ENCODE measurements at places on chromosomes 2 and 18. TPM values are rescaled to one million over a fixed set of nuclear protein-coding genes. Genes with fewer than 3 reads are reported as not detected.
A peak's percentile ranks its signal among the peaks of the same experiment; 100 is the strongest.

DNA sequence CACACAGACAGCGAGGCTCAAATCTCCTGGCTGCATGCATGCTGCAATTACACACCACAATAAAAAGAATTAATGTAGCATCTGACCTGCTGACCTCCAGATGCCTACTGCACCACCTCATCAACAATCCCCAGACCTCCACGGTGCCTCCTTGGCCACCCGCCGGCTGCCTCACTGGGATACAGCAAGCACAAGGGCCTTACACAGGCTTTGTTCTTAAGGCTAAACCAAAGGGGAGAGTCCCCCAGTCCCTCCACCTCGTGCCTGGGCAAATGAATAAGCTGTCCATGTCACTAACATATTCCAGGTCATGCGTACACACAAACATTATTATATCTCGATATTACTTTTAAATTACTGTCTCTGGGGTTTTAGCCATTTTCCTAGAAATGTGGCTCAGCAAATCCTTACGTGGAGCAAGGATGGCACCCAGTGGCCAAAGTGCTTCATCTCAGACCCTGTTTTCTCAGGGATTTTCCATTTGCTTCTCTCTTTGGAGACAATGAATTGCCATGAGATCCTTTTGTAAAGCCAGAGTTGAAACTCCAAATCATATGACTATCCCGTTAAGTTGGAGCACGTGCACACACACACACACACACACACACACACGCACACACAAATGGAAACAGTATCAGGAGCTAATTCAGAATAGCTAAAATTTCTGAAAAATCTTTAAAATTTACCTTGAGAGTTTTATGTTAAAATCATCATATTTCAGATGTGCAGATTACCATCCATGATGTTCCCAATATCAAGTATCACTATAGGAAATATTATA is 313.8 kb downstream of the PDE11A start:
- DNase-seq, result no peak

- DNase-seq, result no peak
Observed at GRCh38 chr18:68391801-68392200, 323.1 kb downstream of the TMX3 start.

- peak; percentile 88 for DNase-seq
Observed at GRCh38 chr2:164967781-164968228, 12.5 kb upstream of the SLC38A11 start.

GRCh38 chr2:199309973-199310372 is 147.8 kb downstream of the SATB2 start:
- DNase-seq, result no peak

GRCh38 chr2:233091595-233092375 is 31.6 kb downstream of the INPP5D start:
- no peak for DNase-seq

GRCh38 chr2:136538489-136538888 is 226.9 kb upstream of the THSD7B start:
- no peak for DNase-seq

DNA sequence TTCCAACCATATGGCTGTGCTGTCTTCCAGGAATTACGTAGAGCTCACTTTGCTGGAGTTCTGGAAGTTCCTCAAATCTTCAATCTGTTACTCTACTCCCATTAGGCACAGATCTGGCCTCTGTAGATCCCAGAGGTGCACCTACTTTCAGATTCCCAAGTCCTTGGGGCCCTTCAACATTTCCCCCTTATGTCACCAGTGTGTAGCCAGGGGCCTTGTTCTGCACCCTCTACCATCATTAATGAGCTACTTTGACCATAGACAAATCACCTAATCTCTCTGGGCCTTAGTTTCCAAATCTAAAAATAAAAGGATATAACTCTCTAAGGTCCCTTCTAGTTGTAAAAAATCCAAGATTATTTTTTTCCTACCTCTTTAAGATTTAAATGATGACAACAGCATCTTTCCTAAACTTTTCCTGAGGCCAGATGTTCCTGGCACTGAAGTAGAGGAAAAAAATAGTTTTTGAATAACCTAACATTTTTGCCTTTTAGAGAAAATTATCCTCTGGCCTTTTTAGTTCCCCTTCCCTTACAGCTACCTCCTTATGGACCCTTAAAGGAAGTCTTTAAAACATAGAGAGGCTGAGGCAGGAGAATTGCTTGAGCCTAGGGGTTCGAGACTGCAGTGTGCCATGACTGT is 31.0 kb upstream of the WIPF1 start:
- no peak for DNase-seq

DNAJC5G gene
- total RNA-seq, result 16.1 TPM

- no peak for DNase-seq
Observed at GRCh38 chr2:237472187-237472712, 14.8 kb upstream of the MLPH start.

DNA sequence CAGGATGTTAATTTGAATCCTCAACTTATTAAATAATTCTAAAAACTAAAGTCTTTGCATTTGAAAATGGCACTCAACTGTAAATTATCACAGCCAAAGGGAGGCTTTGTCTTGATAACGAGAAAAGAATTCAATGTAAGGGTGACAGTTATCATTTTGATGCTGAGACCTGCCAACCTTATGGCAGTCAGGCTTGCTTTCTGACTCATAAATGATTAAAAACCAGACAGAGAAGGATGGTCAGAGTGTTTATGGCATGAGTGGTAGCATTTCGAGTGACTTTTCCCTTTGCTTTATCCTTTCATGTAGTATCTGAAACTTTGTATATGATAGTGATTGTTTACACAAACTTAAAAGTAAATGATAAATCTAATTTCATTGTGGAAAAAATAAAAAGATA is 53.9 kb upstream of the EPC2 start:
- DNase-seq, result no peak

DNA sequence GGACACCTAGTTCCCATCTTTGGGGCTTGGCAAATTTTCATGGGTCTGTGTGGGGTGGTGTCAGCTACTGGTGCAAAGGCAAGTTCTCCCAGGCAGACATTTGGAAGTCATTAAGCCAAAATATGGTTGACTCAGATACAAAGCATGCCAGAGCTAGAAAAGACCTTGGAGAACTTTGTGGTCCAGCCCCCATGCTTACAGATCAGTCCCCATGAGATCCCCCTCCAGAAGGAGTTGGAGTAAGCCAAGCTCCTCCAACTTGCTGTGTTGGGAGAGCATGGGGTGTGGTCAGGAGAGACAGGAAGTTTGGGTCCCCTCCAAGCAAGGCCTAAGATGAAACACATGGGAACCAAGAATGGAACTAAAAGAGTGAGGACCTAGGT is 224.5 kb downstream of the CYP26B1 start:
- DNase-seq, result no peak

- no peak for DNase-seq
Observed at GRCh38 chr2:74206180-74206688, 7.8 kb downstream of the MTHFD2 start.

DNA sequence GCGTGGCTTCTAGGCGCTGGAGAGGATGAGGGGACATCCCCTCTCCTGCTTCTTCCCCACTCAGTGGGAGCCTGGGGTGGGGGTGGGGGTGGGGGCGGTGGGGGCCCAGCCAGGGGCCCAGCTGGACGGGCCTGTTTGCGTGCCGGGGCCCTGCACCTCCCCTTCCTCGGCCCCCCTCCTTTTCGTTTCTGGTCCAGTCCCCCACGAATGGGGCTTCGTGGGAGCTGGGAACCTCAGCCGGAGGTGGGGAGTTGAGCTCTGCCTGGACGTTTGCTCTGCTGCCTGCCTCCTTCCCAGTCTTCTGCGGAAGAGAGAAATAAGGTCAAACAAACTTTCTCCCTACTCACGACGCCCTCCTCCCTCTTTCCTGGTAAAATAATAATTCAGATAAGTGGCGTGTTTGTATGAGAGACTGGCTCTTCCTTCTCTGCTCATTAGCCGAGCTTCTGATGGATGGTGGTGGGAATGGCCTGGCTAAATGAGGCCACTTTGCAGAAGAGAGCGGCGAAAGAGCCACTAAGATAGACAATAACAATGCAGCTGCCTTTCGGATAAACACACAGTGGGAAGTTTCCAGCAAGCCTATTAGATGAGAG is 782 bp downstream of the MTA3 start:
- peak; percentile 12 for DNase-seq

- DNase-seq, result no peak
Observed at GRCh38 chr18:48776641-48777025, 174.1 kb downstream of the SMAD7 start.

GRCh38 chr18:5879479-5879882 is 15.8 kb downstream of the TMEM200C start:
- no peak for DNase-seq

DNAJC27 gene
- total RNA-seq, result 3.0 TPM

HOXD13 gene
- 11.8 TPM for total RNA-seq

GRCh38 chr2:132929786-132930185 is 259.8 kb upstream of the LYPD1 start:
- DNase-seq, result no peak

SLC4A5 gene
- total RNA-seq, result 6.2 TPM

ELOA2 gene
- 0.28 TPM for total RNA-seq

DNA sequence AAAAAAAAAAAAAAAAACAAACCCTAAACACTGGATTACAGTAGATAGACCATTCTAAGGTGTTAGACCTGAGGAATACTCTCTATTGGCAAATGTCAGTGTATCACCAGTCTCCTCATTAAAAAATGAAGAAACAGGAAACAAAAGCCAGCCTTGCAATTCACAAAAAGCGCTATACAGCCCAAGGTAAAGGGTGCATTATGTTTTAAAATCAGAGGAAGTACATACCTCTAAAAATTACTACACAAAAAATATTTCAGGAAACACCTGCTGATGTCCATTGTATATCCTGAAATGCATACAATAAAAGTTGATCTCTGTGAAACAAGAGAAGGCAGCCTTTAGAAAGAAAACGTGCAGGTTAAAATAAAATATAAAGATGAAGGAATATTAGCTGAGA is 54.9 kb upstream of the TSPYL6 start:
- DNase-seq, result no peak

DNA sequence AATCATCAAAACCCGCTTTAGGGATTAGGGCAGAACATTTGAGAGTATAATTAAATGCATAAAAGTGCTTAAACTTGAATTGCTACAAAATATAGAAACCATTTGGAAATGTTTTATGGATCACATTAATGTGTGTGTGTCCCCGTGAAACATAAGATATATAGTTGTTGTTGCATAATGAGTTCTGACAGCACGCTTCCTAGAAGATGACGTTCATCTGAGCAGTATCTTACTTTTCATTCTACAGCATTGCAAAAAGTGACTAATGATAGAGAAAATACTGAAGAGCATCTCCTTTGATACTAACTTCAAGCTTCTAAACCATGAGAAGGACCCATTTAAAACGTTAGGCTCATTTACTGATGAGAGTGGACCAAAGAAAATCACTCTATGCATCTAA is 63.7 kb downstream of the SLC8A1 start:
- no peak for DNase-seq

- no peak for DNase-seq
Observed at GRCh38 chr18:7096838-7097237, 20.8 kb downstream of the LAMA1 start.

- no peak for DNase-seq
Observed at GRCh38 chr2:176844461-176844860, 368.1 kb upstream of the HNRNPA3 start.

MYOM1 gene
- total RNA-seq, result 6.5 TPM

GALR1 gene
- total RNA-seq, result 0.14 TPM

- no peak for DNase-seq
Observed at GRCh38 chr2:120402508-120402907, 56.6 kb downstream of the INHBB start.

- DNase-seq, result no peak
Observed at GRCh38 chr2:221488136-221488807, 83.8 kb downstream of the EPHA4 start.

GRCh38 chr2:36441816-36442215 is 86.2 kb downstream of the CRIM1 start:
- no peak for DNase-seq

GRCh38 chr2:217948897-217949296 is 53.9 kb downstream of the TNS1 start:
- DNase-seq, result no peak

GPBAR1 gene
- not detected for total RNA-seq

DNA sequence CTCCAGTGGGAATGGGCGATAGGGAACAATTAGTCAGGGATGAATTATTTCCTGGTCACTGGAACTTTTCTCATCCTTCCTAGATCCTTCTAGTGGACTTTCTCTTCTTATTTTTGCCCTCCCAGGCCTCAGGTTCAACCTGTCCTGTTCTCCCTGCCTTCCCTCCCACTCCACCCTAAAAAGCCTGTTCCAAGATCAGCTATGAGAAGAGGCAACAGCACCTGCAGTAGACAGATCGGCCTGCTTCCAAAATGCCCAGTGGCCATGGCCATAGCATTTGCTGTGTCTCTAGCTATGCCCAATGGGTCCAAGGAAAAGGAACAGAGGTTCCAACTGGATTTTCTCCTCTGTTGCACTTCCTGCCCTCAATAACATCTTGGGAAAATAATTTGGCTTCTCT is 16.5 kb upstream of the KCNF1 start:
- DNase-seq, result no peak

- DNase-seq, result no peak
Observed at GRCh38 chr2:85231468-85231805, 96.4 kb downstream of the TGOLN2 start.

ATP6V1B1 gene
- not detected for total RNA-seq

RAB6C gene
- total RNA-seq, result 2.4 TPM

- no peak for DNase-seq
Observed at GRCh38 chr2:42310007-42310515, 51.0 kb downstream of the COX7A2L start.

DNA sequence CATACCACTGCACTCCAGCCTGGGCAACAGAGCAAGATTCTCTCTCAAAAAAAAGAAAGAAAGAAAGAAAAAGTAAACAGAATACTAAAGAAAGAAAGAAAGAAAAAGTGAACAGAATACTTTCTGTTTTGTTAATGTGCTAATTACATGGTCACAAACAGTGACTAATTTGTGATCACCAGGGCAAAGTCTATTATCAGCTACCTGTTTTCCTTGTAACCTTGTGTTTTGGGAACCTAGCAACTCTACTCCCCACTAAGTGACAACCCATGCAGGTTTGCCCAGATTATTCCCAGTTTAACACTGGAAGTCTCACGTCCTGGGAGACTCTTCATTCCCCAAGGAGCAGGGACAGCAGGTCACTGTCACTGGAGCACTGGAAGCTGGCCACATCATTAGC is 16.7 kb upstream of the UGT1A9 start:
- no peak for DNase-seq

DNA sequence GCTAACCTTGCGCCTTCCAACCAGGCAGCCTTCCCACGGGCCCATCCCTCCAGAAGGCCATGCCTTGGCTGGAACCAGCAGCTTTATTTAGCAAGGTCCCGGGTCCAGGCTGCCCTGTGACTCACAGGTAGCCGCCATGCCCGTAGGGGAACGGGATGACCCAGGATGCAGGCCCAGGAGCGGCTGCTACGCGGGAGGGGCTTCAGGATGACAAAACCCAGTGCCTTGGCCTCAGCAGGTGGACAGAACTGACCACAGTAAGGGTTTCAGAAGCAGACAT is 63.3 kb downstream of the RTP5 start:
- DNase-seq, result no peak

LRRTM4 gene
- 0.09 TPM for total RNA-seq

- DNase-seq, result peak; percentile 38
Observed at GRCh38 chr18:8988260-8988871, 114.1 kb upstream of the NDUFV2 start.

MC2R gene
- total RNA-seq, result not detected

KIF5C gene
- 84.3 TPM for total RNA-seq
